ENCODE measurements at places on chromosomes 6 and 20.

DNA sequence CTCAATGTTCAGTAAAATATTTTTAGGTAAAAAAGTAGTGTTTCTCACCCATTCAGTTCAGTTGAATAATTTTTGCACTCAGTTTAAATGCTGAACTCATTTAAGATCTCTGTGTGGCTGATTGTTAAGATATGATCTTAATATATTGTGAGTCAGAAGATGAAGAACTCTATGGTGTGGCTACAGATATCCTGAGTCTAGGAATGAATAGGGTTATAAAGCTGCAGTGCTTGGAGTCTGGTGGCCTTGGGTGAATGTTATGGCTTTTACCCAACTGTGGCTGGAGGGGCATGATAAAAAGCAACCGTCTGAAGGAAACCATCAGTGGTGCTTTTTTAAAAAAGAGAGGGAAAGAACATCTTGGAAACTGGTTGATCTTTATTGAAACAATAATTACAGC lies 65.9 kb downstream of the CCN2 start:
- DNase-seq, result no peak

DNA sequence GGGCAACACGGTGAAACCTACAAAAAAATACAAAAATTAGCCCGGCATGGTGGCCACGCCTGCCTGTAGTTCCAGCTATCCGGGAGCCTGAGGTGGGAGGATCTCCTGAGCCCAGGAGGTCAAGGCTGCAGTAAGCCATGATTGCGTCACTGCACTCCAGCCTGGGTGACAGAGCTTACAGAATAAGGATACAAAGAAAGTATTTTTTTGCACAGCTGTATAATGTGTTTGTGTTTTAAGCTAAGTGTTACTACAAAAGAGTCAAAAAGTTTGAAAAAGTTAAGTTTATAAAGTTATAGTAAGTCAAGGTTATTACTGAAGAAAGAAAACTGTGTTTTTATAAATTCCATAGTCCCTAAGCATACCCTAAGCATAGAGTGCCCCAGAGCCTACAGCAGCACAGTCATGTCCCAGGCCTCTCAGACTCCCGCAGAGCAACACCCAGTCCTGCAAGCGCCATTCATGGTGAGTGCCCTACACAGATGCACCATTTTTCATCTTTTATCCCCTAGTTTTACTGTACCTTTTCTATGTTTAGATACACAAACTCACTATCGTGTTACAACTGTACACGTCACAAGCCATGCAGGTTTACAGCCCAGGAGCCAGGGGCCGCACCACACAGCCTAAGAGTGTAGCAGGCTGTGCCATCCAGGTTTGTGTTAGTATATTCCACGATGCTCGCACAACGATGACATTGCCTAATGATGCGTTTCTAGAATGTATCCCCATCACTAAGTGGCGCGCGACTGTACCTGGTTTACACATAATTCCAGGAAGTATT lies 22.4 kb downstream of the TAF4 start:
- DNase-seq, result no peak

DNA sequence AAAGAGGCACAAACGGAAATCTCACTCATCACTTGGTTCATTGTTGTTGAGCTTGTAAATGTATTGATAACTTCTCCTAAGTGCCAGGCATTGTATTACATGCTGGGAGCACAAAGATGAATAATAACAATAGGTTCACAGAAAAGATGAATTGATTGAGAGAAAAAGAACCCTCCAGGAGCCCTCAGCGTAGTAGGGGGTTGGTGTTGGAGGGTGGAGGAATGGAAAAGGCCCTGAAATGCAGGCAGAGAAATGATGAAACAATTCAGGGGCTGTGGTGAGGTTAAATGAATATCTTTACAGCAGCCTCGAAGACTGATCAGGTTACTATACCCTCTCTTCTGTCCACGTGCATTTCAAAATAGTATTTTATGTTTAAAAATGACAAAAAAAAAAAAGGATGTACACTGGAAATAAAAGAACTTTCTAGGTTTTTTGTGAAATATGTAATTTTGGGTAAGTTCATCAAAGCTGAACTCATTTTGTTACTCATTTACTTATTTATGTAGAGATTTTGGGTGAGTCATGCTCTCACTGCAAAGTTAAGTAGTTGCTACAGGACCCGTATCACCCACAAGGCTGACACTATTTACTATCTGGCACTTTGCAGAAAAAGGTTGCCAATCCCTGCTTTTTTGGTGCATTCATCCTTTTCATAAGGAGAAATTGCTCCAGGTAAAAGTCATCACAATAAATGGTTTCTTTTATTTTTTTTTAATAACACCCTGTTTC lies 277.3 kb downstream of the ZNF217 start:
- DNase-seq, result no peak

DNA sequence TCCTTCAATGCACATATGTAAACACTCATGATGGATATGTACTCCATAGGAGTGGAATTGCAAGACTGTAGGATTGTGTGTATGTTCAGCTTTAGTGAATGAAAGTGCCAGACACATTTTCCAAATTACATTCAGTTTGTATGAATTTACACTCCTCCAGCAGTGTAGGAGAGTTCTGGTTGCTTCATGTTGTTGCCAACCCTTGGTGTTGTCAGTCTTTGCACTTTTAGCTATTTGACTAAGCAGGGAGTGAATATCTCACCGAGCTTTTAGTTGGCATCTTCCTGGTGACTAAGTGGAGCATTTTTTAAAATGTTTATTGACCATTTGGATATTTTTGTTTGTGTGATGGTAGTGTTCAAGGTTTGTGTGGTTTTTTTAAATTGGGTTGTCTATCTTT lies 23.9 kb downstream of the NKX2-4 start:
- DNase-seq, result no peak

GRCh38 chr20:53343448-53343847 lies 250.2 kb downstream of the ZNF217 start:
- DNase-seq, result no peak

DNA sequence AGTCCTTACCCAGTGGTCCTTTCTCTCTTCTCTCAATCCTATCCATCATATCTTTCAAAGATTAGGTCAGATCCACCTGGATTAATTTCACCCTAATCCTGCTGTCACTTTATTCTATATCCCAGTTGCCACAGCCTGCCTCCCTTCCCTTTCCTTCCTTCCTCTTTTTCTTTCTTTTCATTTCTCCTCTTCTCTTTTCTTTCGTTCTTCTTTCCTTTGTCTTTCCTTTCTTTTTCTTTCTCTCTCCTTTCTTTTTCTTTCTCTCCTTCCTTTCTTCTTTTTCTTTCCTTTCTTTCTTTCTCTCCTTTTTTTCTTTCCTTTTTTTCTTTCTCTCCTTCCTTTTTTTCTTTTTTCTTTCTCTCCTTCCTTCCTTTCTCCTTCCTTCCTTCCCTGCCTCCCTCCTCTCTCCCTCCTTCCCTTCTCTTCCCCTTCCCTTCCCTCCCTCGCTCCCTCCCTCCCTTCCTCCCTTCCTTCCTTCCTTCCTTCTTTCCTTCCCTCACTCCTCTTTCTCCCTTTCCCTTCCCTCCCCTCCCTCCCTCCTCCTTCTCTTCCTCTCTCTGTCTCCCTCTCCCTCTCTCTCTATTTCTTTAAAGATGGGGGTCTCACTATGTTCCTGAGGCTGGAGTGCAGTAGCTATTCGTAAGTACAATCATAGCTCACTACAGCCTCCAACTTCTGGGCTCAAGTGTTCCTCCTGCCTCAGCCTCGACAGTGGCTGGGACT lies 15.1 kb upstream of the RPN2 start:
- DNase-seq, result no peak
